Myocyte (in vitro differentiated cells): ENCODE measurements at places on chromosomes 11 and 22.

GRCh38 chr11:67372993-67373647, at the start of gene CLCF1:
TSS of gene CLCF1 (minus strand) at chr11:67373598. CDS start at chr11:67373539, 59 bp downstream.
- peak; percentile 73 for DNase-seq

DNA sequence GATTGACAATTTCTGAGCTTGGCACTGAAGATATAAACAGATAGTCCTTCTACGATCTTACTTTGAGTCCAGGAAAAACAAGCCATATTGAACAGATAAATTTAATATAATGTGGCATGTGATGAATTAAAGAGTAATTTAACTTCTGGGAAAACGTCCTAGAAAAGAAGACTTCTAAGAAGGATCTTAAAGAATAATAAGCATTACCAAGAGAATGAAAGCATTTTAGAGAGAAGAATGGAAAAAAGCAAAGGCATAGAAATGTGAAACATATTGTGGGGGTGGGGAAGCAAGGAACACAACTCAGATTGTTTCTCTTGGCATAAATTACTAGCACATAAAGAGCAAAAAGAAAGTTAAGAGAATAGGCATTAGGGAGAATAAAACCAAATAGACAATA, 5.4 kb downstream of the DDIAS start:
- no peak for DNase-seq

- peak; percentile 99 for DNase-seq
These were observed 14.2 kb upstream of the CDC42BPG start for GRCh38 chr11:64858467-64859263.

DNA sequence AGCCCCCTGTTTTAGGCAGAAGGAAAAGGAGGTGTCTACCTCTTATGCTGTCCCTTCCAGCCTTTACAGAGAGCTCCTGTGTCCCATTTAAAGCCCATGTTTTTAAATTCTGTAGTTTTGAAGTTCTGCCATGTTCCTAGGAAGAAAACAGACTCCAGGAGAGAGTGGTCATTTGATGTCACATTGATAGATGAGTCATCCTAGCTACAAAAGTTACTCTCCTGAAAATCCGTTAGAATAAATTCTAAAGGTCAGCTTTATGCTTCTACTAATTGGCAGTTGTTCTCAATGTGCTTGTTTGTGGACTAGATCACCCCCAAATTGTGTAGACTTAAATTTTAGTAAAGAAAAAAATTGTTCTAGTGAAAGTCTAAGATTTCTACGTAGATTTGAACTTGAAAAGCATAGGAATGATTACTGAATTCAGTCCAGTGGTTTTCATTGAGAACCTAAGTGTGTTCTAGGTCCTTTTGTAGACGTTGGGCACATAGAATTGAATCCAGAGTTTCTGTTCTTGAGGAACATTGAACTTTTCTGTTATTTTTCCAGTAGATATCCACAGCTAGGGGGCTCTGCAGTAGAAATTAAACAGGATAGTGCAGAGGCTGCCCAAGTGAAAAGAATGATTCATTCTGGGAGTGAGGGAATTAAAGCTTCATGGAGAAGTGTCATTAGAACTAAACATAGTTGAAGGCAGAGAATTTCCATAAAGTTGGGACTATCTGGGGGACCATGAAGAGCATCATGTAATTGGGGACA, 140.6 kb upstream of the RASSF10 start:
- peak; percentile 25 for DNase-seq

DNA sequence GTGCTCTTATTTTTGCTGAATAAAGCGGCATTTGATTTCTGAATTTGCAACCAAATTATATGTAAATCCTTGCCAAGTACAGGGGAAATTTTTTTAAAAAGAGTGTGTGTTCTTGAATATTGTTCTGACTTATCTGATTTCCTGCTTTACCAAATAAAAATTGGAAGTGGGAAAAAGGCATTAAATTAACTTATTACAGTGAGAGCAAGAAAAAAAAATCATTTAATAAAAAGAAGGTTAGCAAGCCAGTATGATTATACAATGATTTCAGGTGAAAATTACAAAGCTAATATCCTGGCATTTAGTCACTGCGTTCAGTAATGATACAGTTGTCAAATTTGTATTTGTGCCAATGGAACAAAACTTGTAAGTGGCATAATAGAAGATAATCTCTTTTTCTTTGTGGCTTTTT, 82.1 kb upstream of the PPARA start:
- peak; percentile 57 for DNase-seq

DNA sequence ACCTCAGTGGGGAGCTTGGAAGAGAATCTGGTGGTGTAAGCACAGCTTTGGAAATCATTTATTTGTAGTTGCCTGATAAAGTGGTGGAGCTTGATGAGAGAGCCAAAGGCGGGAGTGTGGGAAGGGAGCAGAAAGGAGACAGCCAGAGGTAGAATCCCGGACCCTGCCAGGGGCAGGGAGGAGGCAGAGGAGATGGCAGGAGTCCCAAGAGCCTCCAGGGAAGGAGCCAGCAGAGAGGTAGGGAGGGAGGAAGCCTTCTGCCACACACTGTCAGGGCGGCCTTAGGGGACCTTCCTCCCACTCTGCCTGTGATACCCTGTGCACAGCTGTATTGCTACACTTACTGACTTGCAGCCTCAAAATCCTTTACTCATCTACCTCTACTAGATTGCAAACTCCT, 15.4 kb downstream of the SCUBE2 start:
- no peak for DNase-seq

DNA sequence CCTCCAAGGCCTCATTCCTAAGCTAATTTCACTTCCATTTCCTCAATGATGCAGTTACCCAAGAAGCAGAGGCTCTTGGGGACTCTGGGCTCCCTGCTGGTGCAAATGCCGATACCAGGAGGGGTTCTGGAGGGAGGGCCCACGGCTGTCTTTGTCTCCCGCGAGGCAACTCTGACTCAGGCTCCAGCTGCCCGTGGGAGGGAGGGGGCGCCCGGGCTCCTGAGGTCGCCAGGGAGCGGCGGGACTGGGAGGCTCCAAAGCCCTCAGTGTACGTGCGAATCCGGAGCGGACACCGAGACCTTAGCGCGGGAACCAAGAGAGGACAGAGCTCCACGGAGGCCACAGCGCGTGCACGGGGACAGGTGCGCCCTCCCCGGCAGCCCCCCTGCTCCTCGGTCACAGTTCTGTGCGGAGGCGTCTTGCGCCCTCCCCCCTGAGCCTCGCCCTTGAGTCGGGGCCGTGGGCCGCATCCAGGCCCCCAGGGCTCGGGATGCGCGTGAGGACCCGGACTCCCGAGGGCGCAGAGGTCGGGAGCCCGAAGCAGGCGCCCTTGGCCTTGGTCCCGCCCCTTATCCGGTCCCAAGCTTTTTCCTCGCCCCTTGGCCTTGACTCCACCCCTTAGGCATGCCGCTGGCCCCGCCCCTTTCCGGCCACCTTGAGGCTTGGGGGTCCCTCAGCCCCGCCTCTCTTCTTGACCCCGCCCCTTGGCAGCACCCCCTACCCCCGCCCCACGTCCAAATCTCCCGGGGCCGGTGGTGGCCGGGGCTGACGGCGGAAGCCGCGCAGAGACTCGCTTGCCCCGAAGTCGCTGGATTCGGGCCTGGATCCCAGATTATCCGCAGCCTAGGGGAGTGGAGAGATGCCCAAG, 4.7 kb upstream of the SHISA8 start:
- peak; percentile 72 for DNase-seq

DNA sequence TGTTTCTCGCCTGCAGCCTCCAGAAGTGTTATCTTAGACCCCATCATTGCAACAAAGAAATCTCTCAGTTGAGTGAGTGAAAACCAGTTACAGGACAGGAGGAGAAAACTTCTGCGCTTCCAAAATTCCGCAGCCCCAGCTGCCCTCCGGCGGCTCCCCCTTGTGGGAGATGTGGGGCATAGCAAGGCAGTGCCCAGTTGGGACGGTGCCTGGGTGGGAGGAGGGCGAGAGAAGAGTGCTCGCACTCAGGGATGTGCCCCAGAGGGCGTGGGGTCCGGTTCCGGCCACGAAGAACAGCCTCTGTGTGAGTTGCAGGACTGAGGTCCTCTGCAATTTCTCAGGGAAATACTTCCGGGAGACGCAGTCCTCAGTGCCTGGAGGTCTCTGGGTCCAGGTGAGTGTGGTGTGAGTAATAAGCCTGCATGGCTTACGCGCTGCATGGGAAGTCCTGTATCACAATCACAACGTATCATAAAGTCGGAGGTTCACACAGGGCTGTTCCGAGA, 87.0 kb upstream of the BLID start:
- peak; percentile 88 for DNase-seq

- DNase-seq: peak; percentile 59
These were observed 4.6 kb downstream of the MALAT1 start for GRCh38 chr11:65503368-65503948.

DNA sequence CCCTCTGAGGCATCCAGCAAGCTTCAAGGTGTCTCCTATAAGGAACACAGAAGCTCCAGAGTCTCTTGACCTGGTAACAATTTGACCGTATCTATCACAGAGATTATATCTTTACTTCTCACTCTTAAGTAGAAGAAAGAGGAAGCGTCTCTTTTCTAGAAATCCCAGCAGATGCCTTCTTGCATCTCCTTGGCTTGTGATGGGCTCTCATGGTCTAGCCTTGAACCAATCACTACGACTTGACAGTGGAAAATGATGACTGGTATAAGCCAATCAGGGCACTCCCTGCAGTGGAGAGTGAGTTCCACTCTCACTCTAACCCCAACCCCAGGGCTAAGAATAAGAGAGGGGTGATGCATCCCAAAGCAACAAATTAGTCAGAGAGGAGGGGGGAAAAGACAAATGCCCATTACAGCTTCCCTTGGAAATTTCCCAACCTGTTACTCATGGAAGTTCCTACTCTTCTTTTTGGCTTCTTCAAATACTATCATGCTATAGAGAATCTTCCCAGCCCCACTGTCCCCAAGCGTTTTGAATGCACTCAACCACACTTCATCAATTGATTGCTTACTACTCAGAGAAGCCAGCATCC, 293.5 kb downstream of the MN1 start:
- DNase-seq: peak; percentile 11

DNA sequence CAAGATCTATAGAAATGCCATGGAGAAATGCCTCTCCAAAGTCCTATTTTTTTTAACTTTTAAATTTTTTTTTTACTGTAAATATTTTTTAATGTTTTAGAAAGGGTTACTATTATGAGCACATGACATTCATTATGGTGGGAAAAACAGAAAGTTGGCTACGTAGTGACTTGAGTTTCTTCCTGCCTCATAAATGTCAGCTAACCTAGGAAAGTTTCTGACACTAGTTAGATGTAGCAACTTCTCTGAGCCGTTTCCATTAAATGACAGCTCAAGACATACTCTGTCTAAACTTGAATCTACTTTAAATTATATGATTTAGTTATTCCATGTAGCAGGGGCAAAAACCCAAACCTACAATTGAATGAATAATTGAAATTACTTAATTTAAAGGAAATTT, 18.4 kb upstream of the CTSC start:
- no peak for DNase-seq

DNA sequence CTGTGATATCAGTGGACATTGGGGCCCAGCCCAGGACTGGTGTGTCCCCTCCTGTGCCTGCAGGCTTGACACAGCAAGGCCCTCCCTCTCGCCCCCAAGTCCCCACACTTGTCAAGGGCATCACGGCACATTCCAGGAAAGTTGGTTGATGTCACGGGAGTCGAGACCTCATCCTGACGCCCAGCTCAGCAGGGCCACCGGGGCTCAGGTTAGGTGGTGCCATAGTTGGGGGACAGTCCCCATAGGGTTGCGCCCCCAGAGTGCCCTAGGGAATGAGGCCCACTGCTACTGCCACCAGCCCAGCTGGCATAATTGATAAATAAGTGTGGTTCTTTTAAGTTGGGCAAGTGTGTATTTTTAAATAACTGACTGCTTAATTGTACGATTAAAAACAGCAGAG, 28.3 kb upstream of the GRAMD4 start:
- no peak for DNase-seq

DNA sequence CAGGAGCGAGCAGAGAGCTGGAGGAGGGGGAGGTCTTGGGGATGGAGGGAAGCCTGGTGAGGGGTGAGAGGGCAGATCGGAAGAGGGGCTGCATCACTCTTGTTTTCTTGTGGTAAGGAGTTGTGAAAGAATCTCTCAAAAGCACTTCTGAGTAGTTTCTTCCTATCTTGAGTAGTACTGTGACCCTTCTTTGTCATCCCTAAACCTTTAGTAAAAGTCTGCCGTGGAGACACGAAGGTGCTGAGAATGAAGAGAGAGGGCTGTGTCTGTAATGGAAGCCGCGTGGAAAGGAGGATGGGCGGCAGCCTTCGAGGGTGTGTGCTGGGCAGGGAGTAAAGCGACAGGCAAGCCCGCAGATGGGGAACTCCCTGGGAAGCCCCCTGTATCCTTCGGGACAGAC, 237.8 kb downstream of the TBC1D22A start:
- no peak for DNase-seq
